ENCODE measurements at places on chromosomes 1 and 21. TPM values are rescaled to one million over a fixed set of nuclear protein-coding genes. Genes with fewer than 3 reads are reported as not detected.

Gene SYTL1
- 1.8 TPM for total RNA-seq

Gene NECTIN4
- not detected for total RNA-seq

Gene NR1I3
- not detected for total RNA-seq

Gene TMPRSS2
- total RNA-seq, result not detected

Gene CFHR3
- total RNA-seq, result 0.38 TPM

DNA sequence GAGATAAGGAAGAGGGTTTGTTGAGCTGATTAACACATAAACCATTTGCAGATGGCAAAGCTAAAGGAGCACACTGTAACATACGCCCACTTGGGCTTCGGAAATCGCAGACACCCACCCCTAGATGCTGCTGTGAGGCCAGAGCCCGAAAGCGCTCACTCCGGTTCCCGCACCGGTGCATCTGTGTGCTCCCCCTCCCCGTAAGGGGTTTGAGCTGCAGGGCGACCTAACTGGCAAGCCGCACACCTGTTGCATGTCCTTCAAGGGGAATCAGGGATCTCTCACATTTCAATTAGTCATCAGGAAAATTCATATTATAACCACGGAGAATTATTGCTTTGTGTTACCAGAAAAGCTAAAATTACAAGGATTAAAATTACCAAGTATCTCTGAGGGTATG, 1.4 kb upstream of the CFH start:
- no peak for DNase-seq

- no peak for DNase-seq
Observed at GRCh38 chr1:6503884-6504602, 12.6 kb upstream of the PLEKHG5 start.

- DNase-seq, result no peak
Observed at GRCh38 chr1:44587796-44588460, 86.4 kb downstream of the TMEM53 start.

DNA sequence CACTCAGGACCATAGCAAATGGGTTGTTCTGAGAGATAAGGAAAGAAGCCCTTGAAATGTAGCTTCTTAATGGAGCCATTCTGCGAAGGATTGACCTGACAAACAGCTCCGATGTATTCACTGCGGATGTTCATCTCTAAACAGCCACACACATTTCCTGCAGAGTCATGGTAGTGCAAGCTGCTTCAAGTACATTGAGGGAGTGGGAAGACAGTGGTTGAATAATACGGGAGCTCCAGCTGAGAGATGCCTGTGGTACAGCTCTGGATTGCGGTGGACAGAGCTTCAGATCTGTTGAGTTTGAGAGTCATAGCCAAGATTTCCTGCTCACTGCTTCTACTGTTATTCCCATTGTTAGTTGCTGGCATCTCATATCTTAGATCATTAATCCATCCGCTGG, 86.6 kb downstream of the ZBTB18 start:
- DNase-seq, result no peak

GRCh38 chr1:218616681-218617080, 271.5 kb downstream of the TGFB2 start:
- DNase-seq, result no peak

DNA sequence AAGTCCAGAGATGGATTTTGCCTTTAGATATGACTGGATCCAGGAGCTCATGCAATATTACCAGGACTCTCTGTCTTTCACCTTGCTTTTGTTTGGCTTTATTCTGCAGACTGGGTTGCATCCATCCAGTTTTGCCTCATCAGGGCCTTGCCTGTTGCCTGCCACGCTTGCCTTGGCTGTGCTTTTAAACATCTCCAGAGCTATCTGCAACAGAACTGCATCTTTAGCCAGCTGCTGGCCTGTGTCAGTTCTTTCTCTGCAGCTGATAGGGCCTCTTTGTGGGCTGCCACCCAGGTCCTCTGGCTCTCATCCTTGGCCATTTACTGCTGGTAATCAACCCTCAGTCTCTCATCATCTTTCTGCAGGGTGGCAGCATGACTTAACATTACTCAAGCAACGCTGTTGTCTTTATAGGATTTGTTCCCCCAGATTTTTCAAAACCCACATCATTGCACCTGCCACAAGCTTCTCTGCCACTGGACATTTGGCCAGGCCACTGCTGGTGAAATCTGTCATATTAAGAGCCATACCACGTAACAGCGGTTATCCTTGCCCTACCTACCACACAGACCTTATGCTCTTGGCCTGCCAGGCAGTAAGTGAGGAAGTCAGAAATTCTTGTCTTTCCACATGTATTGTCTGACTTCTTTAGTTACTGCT, 24.4 kb upstream of the HUNK start:
- DNase-seq, result no peak

DNA sequence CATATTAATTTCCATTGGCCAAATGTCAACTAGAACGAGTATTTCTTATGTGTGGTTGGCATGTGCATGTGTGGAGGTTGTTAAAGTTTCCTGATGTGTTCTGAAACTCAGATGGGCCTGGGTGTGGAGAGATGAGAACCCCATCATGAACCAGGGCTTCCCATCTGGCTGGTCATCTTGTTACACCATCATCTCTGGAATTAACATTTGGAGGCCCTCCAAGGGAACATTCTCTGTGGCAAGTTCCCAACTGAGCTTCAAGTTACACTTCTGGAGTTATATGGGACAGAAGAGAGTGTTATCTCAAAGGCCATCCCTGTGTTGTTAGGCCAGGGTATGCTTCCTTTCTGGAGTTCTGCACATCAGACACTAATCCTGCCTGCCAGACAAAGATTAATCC, 183.6 kb downstream of the TTLL7 start:
- DNase-seq, result no peak

- no peak for DNase-seq
Observed at GRCh38 chr1:41607808-41608207, 123.3 kb upstream of the EDN2 start.

GRCh38 chr1:64087768-64088167, 115.7 kb upstream of the UBE2U start:
- no peak for DNase-seq

All from right cardiac atrium (tissue), 5 donors.